ENCODE measurements at places on chromosomes 11 and 22. TPM values are rescaled to one million over a fixed set of nuclear protein-coding genes. Genes with fewer than 3 reads are reported as not detected.

The BIK gene
- total RNA-seq, result 13.5 TPM

The ATL3 gene
- 18.7 TPM for total RNA-seq

The TSGA10IP gene
- total RNA-seq, result not detected

The GPR83 gene
- not detected for total RNA-seq

The KCNQ1OT1 gene
- total RNA-seq, result 1.5 TPM

The SGSM1 gene
- total RNA-seq, result 2.6 TPM

The KRTAP5-1 gene
- not detected for total RNA-seq

The MMP1 gene
- total RNA-seq, result not detected

The SHANK3 gene
- total RNA-seq, result 2.7 TPM

DNA sequence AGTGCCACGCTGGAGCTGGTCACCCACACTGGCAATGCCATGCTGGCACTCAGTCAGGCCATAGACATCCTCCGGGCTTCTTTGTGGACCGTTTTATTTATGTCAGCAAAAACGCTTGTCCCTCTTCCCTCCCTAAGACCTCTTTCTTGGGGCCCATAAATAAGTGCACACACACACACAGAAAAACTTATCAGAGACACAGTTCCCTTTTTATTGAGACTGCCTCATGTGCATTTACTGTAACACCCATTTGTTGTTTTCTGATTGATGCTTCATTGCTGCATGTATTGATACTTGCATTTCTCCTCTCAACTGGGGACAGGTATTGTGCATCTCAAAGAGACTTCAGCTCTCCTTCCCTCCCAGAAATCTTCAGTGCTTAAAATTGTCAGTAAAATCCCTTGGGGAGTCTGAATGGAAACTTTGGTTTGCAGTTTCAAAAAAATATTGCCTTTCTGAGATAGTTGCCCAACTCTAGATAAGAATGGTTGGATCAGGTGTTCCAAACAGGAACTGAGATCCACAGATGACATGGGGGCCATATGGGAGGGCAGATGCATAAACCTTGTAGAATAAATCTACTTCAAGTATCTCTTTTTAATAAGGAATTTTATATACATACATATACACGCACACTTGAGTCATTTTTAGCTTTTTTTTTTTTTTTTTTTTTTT lies 50.9 kb downstream of the PPP2R1B start:
- no peak for DNase-seq
- no peak overlapping the region for H3K27ac ChIP-seq
- H3K4me3 ChIP-seq, result no peak overlapping the region
- H3K36me3 ChIP-seq, result no peaks in the 10 kb centered on the region

DNA sequence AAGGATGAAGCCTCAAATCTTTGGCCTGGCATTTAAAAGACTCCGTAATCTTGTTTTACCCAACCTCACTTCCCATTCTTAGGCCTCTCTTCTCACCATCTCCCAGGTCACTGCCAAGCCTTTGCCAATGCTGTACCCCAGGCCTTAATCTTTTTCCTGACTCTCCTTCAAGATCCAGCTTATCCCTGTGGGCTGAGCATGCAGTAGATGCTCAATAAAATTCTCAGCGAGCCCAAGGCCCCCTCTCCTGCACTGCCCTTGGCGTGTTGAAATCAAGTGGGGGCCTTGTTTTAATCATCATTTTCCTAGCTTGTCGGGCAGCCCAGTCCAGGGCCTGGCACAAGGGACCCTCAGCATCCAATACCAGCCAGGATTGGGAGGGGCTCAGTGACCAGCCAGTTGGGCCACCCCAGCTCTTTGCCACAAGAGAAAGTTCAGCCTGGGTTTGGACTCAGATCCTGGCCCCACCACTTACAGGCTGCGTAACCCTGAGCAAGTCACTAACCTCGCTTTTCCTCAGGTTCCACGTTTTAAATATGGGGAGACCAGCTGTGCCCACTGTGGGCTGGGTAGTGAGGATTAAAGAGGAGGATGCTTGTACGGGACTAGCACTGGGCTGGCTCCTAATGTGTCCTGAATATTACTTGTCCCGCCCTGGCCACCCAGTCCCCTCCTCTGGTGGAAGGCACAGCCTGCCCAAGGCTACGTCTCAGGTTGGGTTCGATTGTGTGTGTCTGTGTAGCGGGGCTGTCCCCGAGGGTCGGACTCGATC lies 943 bp upstream of the YWHAH start:
- no peak for DNase-seq
- H3K27ac ChIP-seq, result peak overlapping the region; percentile 100
- no peaks in the 10 kb centered on the region for H3K27me3 ChIP-seq
- H3K4me3 ChIP-seq, result peak overlapping the region; percentile 93
- H3K4me1 ChIP-seq, result peaks cover 22% of the 10 kb centered on the region
- no peaks in the 10 kb centered on the region for H3K36me3 ChIP-seq

DNA sequence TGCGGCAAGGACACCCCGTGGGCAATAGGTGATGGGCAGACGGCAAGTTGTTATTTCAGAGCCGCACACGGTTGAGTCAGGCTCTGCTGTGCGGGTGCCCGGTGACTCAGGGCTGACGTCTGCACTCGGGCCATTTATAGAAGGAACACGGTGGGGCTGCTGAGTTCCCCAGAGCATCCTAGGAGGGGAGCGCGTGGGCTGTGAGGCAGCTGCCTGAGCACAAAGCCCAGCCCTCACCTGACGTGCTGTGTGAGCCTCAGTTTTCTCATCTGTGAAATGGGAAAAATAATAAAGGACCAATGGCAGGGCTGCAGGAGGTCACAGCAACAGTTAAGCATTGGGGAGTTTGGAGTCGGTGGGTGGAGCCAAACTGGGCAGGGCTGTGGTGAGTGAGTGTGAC lies 11.3 kb upstream of the RHOD start:
- no peaks in the 10 kb centered on the region for H3K27me3 ChIP-seq
- DNase-seq, result no peak
- H3K4me3 ChIP-seq, result no peak overlapping the region
- no peaks in the 10 kb centered on the region for H3K4me1 ChIP-seq

DNA sequence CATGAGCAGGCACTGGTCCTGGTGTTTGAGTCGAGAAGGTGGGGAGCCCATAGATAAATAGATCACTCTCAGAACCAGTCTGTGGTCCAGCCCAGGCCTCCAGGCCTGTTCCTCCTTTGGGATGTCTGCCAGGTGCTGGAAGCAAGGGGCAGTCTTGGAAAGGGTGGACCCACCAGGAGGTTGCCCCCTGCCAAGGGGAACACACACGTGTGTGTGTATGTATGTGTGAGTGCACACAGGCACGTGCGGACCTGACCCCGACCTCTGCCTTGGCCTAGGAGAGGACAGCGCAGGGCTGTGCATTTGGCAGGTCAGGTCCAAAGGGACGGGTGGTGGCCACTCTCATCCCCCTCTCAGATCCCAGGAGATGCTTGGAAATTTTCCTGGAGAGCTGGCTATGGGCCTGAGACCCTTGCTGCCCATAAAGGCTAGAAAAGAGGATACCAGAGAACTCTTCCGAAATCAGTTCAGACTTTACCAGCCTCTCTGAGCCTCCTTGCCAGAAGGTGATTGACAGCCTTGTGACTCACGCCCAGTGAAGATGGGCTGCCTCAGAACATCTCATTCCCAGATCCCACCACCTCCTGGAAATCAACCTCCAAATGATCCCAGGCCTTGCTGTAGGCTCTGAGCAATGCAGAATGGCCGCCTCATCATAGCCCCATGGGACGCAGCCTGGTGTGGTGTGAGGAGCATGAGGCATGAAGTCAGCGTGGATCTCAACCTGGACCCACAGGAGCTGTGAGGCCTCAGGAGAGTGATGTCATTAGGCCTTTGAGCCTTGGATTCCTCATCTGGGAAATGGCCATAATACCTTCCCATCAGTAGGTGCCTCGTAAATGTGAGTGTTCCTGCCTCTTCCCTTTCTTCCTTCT lies 24.0 kb upstream of the CREB3L1 start:
- no peak for DNase-seq
- H3K4me3 ChIP-seq, result no peak overlapping the region
- H3K4me1 ChIP-seq, result peaks cover 38% of the 10 kb centered on the region
- H3K27me3 ChIP-seq, result no peaks in the 10 kb centered on the region
- peak overlapping the region; percentile 54 for H3K27ac ChIP-seq

- H3K4me3 ChIP-seq, result no peak overlapping the region
- no peaks in the 10 kb centered on the region for H3K36me3 ChIP-seq
- H3K27ac ChIP-seq, result no peak overlapping the region
- no peak for DNase-seq
- H3K27me3 ChIP-seq, result no peaks in the 10 kb centered on the region
- H3K4me1 ChIP-seq, result peaks cover 3% of the 10 kb centered on the region
Observed at GRCh38 chr11:110349138-110349996, 53.0 kb upstream of the RDX start.

- H3K36me3 ChIP-seq, result no peaks in the 10 kb centered on the region
- H3K4me1 ChIP-seq, result peaks cover 41% of the 10 kb centered on the region
- no peak for DNase-seq
- no peak overlapping the region for H3K4me3 ChIP-seq
Observed at GRCh38 chr11:27497284-27497866, 9.2 kb downstream of the LIN7C start.

- peaks cover 4% of the 10 kb centered on the region for H3K4me1 ChIP-seq
- no peaks in the 10 kb centered on the region for H3K27me3 ChIP-seq
- H3K4me3 ChIP-seq, result no peak overlapping the region
Observed at GRCh38 chr11:34189191-34189590, 83.8 kb downstream of the NAT10 start.

- no peak for DNase-seq
- H3K4me1 ChIP-seq, result no peaks in the 10 kb centered on the region
- H3K27me3 ChIP-seq, result no peaks in the 10 kb centered on the region
- H3K27ac ChIP-seq, result no peak overlapping the region
Observed at GRCh38 chr11:127683321-127683720, 682.8 kb upstream of the KIRREL3 start.

- H3K4me3 ChIP-seq, result no peak overlapping the region
- no peaks in the 10 kb centered on the region for H3K4me1 ChIP-seq
- DNase-seq, result no peak
- H3K27ac ChIP-seq, result no peak overlapping the region
- H3K27me3 ChIP-seq, result no peaks in the 10 kb centered on the region
- no peaks in the 10 kb centered on the region for H3K36me3 ChIP-seq
Observed at GRCh38 chr11:127274328-127274676, 273.7 kb upstream of the KIRREL3 start.

DNA sequence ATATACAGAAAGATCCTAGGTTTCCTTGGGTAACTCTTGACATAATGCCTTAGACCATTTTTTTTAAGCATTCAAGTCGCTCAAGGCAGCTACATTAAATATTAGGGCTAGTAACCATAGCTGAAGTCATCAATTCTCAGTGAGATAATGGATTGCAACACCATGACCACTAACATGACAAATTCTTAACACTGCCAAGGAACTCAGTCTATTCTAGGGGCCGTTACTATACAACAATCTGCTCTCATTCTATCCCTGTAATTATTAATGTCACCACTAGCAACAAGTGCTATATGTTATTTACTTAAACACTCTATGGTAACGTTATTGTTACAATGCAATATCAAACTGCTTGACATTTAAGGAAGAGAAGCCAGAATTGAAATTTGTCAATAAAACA lies 3.2 kb upstream of the STK33 start:
- no peaks in the 10 kb centered on the region for H3K36me3 ChIP-seq
- no peak overlapping the region for H3K27ac ChIP-seq
- DNase-seq, result no peak
- peaks cover 10% of the 10 kb centered on the region for H3K27me3 ChIP-seq
- H3K4me1 ChIP-seq, result peaks cover 11% of the 10 kb centered on the region

GRCh38 chr22:43478621-43479300 lies 66.9 kb downstream of the MPPED1 start:
- DNase-seq, result no peak
- no peak overlapping the region for H3K4me3 ChIP-seq
- no peaks in the 10 kb centered on the region for H3K4me1 ChIP-seq
- H3K36me3 ChIP-seq, result no peaks in the 10 kb centered on the region

DNA sequence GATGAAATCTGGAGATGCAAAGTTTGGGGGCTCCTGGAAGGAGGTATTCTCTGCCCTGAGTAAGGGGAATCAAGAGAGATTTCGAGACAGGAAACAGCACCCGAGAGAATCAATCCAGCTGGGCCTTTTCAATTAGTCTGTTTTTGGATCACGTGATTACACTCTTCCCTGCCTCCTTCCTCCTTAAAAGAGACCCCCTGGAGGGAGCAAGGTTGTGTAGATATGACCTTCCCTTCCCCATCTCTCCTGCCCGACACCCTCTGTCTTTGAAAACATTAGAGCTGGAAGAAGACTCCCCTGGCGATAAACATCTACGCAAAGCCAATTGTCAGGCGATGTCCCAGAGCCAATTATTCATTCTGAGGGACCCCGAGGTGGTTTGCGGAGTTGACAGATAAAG lies 407.9 kb downstream of the MIAT start:
- peaks cover 11% of the 10 kb centered on the region for H3K27me3 ChIP-seq
- H3K36me3 ChIP-seq, result no peaks in the 10 kb centered on the region
- H3K4me1 ChIP-seq, result no peaks in the 10 kb centered on the region
- no peak overlapping the region for H3K4me3 ChIP-seq
- DNase-seq, result no peak

DNA sequence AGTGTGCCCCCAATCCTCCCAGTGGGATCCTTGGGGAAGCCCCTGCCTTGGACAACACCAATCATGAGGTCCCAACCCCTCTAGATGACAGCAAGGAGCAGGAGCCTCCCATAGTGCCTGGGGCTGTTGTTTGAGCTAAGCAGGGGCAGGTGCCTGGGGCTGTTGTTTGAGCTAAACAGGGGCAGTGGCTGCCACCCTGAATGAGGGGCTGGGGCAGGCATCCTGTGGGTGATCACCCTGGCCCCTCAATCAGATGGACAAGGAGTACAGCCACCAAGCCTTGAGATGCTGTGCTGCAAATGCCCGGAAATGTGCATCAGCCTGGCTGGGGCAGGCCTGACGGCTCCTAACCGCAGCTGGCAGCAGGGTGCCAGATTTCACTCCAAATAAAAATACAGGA lies 66.7 kb downstream of the MYEOV start:
- no peak overlapping the region for H3K27ac ChIP-seq
- H3K4me1 ChIP-seq, result no peaks in the 10 kb centered on the region

- no peaks in the 10 kb centered on the region for H3K27me3 ChIP-seq
- no peak overlapping the region for H3K27ac ChIP-seq
- H3K36me3 ChIP-seq, result no peaks in the 10 kb centered on the region
- no peaks in the 10 kb centered on the region for H3K4me1 ChIP-seq
Observed at GRCh38 chr11:17238377-17238776, 30.6 kb upstream of the PIK3C2A start.

DNA sequence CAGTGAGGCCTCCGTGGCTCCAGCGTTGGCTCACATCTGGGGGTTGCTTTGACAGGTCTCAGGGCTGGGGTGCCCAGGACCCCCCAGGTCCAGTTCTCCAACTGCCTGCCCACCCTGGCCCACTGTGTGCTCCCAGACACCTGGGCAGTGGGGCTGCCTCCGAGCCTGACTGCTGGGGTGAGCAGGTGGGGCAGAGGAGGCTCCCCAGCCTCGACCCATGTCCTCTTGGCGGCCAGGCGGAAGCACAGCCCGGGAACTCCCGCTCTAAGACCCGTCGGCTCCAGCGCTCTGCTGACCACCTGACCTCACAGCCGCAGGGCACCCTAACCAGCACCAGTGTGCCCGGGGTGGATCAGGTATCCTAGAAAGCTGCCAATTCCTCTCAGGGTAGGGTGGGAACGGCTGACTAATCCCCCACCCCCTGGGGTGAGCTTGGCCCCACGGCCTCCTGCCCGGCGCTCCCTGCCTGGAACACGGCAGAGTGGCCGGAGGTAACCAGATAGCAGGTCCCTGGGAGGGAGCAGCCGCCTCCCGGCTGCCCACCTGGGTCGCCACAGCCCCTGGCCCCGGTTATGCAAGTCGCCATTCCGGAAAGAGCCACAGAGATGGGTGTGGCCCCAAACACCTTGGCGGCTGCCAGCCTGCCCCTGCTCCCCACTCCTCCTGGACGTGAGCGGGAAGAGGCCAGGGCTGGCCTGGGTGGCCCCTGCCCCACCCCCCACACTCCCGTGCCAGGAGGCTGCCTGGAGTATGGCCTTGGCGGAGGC lies 19.2 kb upstream of the MUC5B start:
- H3K27ac ChIP-seq, result no peak overlapping the region
- peaks cover 10% of the 10 kb centered on the region for H3K4me1 ChIP-seq
- H3K4me3 ChIP-seq, result no peak overlapping the region
- DNase-seq, result peak; percentile 32
